Stimulated activated CD8-positive, alpha-beta memory T cell treated with anti-CD3 and anti-CD28 coated beads, Interleukin-12 subunit alpha, Interleukin-12 subunit beta, amount 100 ng/mL, for 4 hours (primary cell): ENCODE measurements at places on chromosomes 7 and 10.

GRCh38 chr7:66167773-66168387 lies 37.3 kb upstream of the TPST1 start:
- DNase-seq: no peak

- no peak for DNase-seq
These were observed 22.1 kb downstream of the POLR3A start for GRCh38 chr10:78007172-78007571.

- no peak for DNase-seq
These were observed 117.7 kb upstream of the CDK1 start for GRCh38 chr10:60660625-60661024.

GRCh38 chr10:59387951-59388670 lies 25.8 kb upstream of the FAM13C start:
- DNase-seq: no peak

- DNase-seq: no peak
These were observed 20.2 kb upstream of the SRPK2 start for GRCh38 chr7:105408791-105409410.

GRCh38 chr10:486206-486605 lies 203.3 kb downstream of the DIP2C start:
- DNase-seq: no peak

DNA sequence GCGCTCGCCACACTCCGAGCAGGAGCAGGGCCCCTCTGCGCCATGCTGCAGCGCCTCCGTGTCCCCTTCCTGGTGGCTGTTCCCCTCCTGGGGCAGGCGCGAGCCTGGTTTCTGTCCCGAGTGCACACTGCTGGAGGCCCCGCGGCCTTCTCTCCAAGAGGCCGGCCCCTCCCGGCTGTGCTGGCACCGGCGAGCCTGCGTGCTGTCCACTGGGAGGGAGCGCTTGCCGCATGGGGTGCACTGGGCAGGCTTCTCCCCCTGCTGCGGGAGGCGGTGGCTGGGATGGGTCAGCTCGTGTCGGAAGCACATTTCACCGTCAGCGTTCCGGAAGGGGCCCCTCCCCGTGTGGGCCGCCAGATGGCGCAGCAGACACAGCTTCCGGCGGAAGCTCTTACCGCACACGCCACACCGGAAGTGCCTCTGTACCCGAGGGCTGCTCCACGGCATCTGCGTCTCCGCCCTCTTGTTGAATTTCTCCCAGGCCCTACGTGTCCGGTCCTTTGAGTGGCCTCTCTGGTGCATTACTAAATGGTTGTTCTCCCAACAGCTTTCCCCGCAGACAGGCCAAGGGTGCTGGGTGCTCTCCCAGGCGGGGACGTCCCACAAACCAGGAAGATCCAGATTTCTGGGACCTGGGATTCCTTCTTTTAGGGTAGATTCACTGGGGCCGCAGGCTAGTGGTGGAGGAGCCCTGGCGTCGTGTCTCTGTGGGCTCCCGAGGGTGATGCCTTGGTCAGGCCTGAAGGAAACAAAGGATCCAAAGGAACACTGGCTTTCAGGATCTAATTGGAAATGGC lies 18.7 kb downstream of the ZNF786 start:
- peak; percentile 22 for DNase-seq

GRCh38 chr7:28316489-28316888 lies 95.8 kb upstream of the CREB5 start:
- no peak for DNase-seq

- DNase-seq: no peak
These were observed 3.1 kb downstream of the GPER1 start for GRCh38 chr7:1090686-1091643.

DNA sequence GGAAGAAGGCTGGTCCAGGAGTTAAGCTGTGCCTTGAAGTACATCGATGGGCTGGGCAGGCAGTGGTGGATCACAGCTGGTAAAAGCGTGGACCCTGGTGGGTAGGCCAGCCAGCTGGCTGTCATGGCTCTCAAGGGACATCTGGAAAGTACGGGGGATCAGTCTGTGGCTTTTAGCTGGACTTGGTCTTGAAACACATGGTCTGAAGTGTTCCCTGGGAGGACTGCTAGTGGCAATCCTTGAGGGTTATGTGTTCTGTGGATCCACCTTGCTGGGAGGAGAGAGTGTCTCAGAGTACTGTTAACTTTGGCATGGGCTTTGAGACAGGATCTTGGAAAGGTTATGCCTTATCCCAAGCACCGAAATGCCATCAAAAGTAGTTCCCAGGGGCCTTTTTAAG lies 754.3 kb downstream of the SUGCT start:
- no peak for DNase-seq

- DNase-seq: no peak
These were observed 47.7 kb downstream of the ZCCHC24 start for GRCh38 chr10:79397575-79398303.

- no peak for DNase-seq
These were observed 45.1 kb downstream of the BPGM start for GRCh38 chr7:134691546-134692343.

GRCh38 chr7:148914208-148914777 lies 30.2 kb upstream of the EZH2 start:
- DNase-seq: peak; percentile 13

- DNase-seq: no peak
These were observed 60.6 kb upstream of the INPP5A start for GRCh38 chr10:132477066-132477397.

GRCh38 chr10:34171957-34172527 lies 643.1 kb downstream of the PARD3 start:
- no peak for DNase-seq

GRCh38 chr7:150378115-150378852 lies 846 bp upstream of the ZNF775 start:
- DNase-seq: peak; percentile 17

GRCh38 chr7:111356941-111357340 lies 205.4 kb downstream of the IMMP2L start:
- DNase-seq: no peak

DNA sequence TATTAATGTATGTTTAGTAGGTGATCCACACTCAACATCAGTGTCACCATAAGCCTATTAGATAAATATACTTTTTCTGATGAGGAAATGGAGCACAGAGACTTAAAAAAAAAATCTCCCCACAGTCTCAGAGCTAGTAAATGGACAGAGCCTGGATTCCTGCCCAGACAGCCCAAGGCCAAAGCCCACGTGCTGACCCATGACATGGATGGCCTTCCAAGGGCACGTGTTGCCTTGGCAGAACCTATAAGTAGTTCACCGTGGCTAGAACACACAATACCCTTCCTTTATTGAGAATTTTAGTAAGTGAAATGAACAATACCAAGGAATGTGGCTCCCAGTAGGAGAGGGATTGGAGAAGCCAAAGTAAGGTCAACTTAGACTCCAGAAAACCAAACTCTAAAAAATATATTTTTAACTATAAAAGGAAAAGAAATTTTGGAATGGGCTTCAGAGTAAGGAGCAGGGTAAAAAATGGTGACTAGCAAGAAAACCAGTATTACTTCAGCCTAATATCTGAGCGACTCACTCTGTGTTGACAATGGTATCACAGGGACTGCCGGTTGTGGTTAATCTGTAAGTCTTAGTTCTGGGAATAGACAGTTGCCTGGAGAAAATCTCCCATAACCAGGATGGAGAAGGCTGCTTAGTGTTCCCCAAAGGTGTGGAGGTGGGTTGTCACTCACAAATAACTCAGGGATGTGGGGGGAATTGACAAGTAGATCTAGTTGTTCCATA lies 223.0 kb downstream of the SORCS1 start:
- no peak for DNase-seq

- DNase-seq: no peak
These were observed 255.0 kb upstream of the SP8 start for GRCh38 chr7:21041666-21042065.

- no peak for DNase-seq
These were observed 443.4 kb upstream of the COBL start for GRCh38 chr7:51759985-51760384.

DNA sequence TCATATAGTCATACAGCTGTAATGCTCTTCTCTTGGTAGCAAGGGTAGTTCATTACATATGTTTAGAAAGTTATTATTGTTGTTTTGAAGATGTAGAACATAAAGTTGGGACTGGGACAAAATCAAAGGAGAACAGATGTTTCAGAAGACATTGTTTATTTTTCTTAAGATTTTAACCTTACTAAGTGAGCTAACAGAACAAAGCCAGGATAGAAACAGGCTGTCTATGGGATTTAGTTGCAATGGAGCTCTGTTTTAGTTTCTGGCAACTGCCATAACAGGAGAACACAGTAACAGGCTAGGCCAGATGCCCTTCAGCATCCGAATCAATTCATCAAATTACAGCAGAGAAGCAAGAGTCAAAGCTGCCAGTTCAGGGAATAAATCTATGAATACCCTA lies 382.4 kb downstream of the ARL4A start:
- no peak for DNase-seq

GRCh38 chr10:14162629-14163344 lies 167.9 kb downstream of the FRMD4A start:
- no peak for DNase-seq

GRCh38 chr10:13784067-13784466 lies 197.3 kb downstream of the PRPF18 start:
- no peak for DNase-seq

GRCh38 chr7:115831371-115831770 lies 199.2 kb downstream of the TFEC start:
- no peak for DNase-seq

GRCh38 chr10:108753326-108753725 lies 1170.0 kb downstream of the XPNPEP1 start:
- DNase-seq: no peak
